Activated CD4-positive, alpha-beta T cell treated with anti-CD3 and anti-CD28 coated beads, Interleukin-2, amount 50 U/mL, for 24 hours (primary cell): ENCODE measurements at places on chromosomes 5 and 9.

DNA sequence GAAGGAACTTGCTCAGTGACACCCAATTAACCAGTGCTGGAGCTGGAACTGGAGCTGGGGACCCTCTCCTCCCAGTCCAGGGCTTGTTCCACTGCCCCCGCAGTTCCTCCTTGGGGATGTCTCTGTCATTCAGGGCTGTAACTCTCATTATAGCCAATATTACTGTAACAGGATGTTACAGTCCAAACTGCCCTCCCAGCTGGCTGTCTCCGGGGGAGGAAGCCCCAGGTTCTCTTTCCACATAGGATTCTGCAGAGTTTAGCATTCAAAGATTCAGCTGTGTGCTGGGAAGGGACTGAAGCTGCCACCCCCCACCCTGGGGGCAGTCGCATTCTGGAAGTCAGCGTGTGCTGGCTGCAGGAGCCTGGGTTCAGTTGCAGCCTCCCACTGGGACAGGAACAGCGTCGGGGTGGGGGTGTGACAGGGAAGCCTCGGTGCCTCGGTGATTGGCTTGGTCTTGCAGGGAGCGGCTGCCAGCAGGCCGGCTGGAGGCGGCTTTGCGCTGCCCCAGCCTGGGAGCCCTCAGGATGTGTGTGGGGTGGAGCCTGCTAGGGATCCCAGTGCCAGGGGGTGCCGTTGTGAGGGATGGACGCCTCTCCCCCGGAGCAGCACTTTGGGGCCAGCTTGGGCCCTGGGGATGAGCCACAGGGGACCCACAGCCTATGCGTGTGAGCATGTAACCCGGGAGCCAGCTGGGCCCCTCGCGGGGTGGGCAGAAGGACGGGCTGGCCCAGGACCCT, 101.1 kb downstream of the RGS3 start:
- no peak for DNase-seq

DNA sequence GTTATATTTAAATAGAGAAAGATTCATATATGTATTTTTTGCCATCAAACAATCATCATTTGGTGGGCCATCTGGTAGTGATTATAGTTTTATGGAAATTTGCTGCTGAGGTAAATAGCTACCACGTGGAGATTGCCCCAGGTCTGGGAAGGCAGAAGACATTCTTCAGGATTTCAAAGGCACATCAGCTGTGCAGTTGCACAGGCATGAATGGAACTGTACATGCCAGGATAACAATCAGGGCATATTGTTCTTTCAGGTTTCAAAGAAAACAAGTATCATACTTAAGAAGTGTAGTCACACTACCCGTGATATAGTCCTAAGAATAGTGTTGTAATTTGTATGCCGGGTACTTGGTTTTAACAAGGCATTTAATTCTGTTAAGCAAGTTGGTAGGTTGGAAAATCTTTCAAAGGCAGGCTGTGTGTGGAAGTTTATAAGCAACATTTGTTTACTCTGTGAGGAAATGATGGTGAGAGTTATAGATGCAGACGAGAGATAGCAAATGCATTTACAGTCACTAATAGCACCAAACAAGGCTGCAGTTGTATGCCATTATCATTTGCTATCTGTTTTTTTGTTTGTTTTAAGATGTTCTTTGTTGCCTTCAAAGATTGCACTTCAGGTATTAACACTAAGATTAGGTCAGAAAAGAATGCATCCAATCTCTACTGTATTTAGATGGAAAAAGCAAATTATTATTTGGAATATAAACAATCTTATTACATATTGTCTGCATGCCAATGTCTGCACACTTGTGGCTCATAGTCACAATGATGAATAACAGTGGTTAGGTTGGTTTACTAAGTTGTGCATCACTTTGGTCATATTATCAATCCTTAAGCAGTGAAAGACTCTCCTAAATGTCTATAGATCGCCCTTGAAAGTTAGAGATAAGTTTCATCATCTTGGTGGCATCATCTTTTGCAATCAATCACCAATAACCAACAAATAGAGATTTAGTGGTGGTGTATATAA, 55.3 kb downstream of the RPS23 start:
- DNase-seq: no peak

DNA sequence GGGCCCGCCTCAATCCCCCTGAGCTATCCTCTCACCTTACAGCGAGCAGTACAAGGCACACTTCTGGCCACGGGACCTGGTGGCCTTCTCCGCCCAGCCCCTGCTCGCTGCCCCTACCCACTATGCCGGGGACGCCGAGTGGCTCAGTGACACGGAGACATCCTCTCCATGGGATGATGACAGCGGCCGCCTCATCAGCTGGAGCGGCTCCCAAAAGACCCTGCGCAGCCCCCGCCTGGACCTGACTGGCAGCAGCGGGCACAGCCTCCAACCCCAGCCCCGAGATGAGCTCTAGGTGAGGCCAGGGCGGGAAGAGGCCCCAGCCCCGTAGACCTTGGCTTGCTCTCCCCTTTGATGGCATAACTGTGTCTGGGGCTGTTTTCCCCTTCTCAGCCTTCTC, 15.0 kb downstream of the CERCAM start:
- no peak for DNase-seq

DNA sequence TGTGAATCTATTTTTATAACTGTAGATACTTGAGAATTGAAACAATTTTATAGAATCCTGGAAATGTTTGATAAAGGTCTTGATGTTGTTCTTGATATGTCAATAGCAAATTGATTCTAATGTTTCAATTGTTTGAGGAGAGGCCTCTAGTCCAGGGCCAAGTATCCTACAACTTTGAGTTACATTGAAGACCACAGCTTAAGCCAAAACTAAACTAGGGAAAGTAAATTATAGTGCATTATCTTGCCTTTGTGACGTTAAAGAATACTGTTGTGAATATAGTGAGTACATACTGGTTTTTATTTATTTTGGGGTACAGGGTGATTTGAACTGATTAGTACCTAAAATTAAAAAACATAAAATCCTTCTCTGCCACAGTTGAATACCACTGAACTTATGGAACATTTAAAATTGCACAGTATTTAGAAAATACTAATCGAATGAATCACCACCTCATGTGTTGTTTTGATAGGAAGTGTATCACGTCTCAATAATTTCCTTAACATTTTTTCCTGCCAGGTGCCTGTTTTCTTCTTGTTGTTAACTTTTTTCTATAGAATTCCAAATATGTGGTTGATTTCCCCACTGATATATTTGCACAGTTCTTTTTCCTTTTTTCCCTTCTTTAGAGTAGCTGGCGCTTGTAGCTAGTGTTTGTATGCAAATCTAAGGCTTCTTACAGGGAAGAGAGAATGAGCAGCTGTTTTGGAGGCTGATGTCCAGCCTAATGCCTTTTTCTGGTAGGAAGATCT, 12.5 kb downstream of the ARHGEF28 start:
- no peak for DNase-seq

- DNase-seq: no peak
Observed at GRCh38 chr9:133590231-133590855, 18.8 kb downstream of the FAM163B start.

- no peak for DNase-seq
Observed at GRCh38 chr9:136262671-136263178, 17.1 kb upstream of the QSOX2 start.

GRCh38 chr9:3903273-3903672, 377.5 kb upstream of the RFX3 start:
- DNase-seq: no peak

DNA sequence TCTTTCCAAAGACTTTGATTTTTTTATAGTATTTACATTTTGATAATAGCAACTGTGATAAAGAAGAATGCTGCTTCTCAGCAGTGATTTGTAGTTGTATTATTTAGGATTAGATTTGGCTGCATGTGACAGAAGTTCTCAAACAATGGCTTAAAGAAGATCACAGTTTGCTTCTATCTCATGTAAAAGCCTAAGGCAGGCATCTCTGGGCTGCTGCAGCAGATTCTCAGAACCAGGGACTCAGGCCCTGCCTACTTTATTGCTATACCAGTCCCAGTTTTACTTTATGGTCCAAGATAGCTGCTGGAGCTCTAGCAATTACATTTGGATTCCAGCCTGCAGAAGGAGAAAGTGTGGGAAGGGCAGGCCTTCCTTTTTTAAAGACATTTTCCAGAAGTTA, 8.8 kb upstream of the SNX2 start:
- DNase-seq: no peak

DNA sequence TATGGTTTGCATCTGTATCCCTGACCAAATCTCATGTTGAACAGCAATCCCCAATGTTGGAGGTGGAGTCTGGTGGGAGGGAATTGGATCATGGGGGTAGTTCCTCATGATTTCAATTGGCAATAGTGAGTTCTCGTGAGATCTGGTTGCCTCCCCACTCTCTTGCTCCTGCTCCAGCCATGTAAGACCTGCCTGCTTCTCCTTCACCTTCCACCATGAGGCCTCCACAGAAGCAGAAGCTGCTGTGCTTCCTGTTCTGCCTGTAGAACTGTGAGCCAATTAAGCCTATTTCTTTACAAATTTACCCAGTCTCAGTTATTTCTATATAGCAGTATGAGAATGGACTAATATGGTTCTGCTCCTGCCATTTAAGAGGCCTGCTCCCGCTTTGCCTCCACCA, 32.9 kb downstream of the SCAI start:
- no peak for DNase-seq

DNA sequence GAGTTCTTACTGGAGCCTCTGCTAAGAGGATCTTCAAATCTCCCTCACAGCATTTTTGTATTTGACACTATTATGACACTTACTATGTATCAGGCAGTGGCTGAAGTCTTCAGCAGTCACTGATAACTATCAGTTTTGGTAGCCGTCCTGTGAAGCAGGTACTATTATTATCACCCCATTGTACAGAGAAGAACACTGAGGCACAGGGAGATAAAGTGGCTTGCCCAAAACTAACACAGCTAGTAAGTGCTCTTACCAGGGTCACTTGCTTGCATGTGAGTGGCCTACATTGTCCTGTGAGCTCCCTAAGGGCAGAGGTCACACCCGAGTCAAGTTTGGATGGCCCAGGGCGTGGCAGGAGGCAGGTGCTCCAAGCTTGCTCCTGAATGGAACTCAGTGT, 16.8 kb downstream of the GABBR2 start:
- no peak for DNase-seq

GRCh38 chr9:71975833-71976232, 64.4 kb downstream of the C9orf85 start:
- DNase-seq: no peak
